ENCODE measurements at places on chromosomes 2 and 18. TPM values are rescaled to one million over a fixed set of nuclear protein-coding genes. Genes with fewer than 3 reads are reported as not detected.
A peak's percentile ranks its signal among the peaks of the same experiment; 100 is the strongest.

GRCh38 chr2:99636144-99637034 lies 146.6 kb upstream of the REV1 start:
- no peak for DNase-seq

Gene L3MBTL4
- polyA plus RNA-seq: not detected

DNA sequence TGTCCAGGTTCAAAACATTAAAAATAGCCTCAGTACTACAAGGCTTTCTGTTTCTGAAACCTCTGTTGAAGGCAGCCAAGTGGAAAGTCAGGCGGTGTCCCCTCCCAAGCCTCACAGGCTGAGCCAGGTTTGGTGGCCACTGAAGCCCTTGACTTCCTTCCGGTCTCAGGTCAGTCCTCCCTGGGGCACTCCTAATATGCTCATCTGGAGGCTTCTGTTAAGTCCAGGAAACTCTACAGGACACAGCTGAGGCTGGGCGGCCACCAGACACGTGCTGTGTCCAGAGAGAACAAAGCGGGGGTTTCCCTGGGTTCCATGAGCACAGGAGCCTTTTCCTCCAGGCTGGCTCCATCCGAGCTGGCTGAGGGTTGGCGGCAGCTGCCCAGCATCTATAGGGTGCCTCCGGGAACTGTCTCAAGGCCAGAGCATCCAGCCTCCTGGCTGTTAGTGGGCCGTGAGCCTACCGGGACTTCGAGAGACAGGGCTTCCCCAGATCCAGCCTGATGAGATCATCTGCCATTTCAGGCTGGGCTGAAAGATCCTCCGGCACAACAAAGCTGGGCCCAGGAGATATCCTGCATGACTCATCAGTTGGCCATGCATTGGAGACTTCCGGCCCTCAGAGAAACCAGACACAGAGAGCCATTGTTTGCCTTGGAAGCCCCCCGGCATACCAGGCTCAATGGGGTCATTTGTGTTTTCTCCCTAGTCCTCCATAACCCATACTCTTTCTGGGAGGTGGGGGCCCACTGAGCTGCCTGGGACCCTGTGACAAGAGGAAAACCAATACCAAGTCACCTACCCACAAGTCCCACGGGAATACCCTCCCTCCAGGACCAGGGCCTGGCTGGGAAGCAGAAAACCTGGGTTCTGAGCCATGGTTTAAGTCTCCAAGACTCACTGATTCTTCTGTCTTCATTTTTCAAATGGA lies 71.7 kb downstream of the HS1BP3 start:
- DNase-seq: peak; percentile 85

Gene GPR35
- 0.17 TPM for polyA plus RNA-seq

- DNase-seq: no peak
Measured at GRCh38 chr2:199596549-199596948, 138.8 kb upstream of the SATB2 start.

DNA sequence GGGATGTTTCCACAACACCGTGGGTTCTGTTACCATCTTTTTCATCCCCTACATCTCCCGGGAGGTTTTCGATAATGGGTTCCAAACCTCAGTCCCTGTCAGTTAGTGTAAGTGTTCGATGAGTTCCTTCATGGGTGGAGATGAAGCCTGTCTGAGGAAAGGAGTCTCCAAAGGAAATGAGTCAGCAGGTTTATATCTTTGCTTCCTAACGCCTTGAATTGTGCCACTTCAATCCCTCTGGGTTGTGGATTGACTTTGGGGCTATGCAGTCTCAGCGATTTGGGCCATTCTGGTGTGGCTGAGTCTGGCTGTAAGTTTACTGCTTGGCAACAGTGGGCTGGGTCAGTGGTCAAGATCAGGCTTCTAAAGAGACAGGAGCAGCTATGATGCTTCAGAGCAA lies 1.2 kb downstream of the SERPINB5 start:
- DNase-seq: no peak

- DNase-seq: no peak
Measured at GRCh38 chr18:2994603-2995432, 18.1 kb downstream of the LPIN2 start.

Gene ZNF516
- 11.6 TPM for polyA plus RNA-seq

DNA sequence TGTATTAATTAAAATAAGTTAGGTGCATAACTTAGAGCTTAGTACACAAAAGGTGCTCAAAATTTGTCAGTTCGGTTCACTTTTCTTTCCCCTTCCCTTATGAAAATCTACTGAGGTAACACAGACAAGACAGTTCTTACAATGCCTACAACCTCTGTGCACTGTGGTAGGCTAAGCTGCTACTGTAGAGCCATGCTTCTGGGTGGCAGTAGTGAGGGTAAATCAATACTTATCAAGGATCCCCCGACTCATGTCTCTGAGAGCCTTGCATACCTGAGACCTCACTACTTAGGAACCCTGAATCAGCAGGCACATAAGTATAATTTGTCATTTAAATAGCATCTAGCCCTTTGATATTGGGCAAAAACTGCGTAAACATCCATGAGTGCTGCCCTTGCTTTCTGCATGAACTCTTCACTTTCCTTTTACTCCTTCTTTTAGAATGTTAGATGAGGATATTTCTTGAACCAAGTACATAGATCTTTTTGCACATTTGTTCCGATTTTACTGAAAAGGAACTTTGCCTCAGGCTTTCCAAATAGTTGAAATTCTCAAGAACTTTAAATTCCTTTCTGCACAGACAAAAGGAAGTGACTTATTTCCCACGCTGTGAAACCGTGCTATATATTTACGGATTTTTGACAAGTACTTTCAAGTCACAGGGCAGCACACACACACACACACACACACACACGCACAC lies 234.4 kb downstream of the TRIB2 start:
- peak; percentile 79 for DNase-seq

GRCh38 chr2:8332646-8333045 lies 349.2 kb upstream of the ID2 start:
- DNase-seq: no peak

GRCh38 chr2:138922973-138923563 lies 142.9 kb upstream of the NXPH2 start:
- no peak for DNase-seq

GRCh38 chr18:56869189-56869777 lies 218.1 kb downstream of the WDR7 start:
- DNase-seq: peak; percentile 5

DNA sequence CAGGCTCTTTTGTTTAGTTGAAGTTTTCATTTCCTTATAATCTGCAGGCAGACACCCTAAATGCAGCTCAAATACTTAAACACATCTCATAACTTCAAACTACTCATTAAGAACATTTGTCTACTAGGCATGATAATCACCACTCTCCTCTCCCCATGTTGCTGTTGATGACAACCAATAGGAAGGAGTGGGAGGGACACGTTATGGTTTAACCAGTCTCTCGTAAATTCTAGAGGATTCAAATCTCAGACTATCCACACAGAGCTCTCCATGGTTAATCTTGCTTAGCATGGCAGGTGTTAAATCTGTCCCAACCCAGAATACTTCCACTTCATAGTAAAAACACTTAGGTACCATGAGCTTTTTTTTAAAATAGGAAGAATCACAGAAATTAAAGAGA lies 127.4 kb upstream of the AQP4 start:
- no peak for DNase-seq

- DNase-seq: no peak
Measured at GRCh38 chr2:23625726-23626125, 240.7 kb downstream of the KLHL29 start.

Gene ELOA2
- polyA plus RNA-seq: not detected

- no peak for DNase-seq
Measured at GRCh38 chr2:85547859-85548607, 9.1 kb downstream of the MAT2A start.

DNA sequence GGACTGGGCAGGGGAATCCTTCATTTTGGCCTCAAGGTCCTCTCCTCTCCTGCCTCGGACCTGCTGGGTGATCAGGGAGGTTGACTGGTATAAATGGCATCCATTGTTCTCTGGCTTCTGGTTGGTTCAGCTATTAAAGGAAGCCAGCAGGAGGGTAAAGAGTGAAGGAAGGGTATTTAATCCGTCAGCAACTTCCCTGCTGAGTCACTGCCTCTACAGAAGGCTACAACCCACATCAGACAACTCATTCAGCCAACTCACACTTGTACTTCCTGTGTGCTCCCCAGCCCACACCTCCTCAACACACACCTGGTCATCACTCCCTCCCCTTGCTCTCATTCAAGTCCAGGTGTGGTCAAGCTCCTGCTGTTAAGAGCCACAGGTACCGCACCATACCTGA lies 68.3 kb upstream of the MRPS9 start:
- no peak for DNase-seq

Gene ZNF519
- 3.1 TPM for polyA plus RNA-seq

DNA sequence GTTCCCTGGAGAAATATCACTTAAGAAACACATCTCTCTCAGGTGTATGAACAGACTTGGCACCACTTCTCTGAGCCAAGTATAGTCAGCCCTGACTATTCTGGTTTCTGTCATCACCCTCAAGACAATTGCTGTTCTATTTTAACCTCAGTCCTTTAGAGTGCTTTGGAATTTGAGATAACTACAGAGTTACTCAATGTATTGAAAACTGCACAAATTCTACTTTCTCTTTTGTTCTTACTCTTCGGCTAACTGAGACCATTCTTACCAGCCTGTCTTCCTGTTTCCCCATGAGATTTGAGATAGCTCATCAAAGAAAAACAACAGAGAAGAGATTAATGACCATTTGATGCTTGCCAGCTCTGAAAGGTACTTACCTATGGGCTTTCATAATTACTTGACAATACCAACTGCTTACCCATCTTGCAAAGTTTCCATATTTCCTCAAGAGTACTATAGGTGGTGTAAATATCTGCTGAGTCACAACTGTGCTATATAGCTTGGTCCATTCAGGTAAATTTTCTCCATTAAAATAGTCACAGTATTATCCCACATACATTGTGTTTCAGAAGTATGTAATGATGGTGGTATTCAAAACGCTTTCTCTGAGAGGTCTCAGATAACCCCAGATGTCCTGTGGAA lies 467.5 kb upstream of the CHST9 start:
- no peak for DNase-seq

- no peak for DNase-seq
Measured at GRCh38 chr2:107810734-107811133, 16.0 kb upstream of the RGPD4 start.

Gene CCBE1
- 51.2 TPM for polyA plus RNA-seq

GRCh38 chr2:233210843-233211547 lies 40.5 kb upstream of the ATG16L1 start:
- peak; percentile 42 for DNase-seq

GRCh38 chr2:67771380-67771779 lies 291.4 kb downstream of the C1D start:
- no peak for DNase-seq

DNA sequence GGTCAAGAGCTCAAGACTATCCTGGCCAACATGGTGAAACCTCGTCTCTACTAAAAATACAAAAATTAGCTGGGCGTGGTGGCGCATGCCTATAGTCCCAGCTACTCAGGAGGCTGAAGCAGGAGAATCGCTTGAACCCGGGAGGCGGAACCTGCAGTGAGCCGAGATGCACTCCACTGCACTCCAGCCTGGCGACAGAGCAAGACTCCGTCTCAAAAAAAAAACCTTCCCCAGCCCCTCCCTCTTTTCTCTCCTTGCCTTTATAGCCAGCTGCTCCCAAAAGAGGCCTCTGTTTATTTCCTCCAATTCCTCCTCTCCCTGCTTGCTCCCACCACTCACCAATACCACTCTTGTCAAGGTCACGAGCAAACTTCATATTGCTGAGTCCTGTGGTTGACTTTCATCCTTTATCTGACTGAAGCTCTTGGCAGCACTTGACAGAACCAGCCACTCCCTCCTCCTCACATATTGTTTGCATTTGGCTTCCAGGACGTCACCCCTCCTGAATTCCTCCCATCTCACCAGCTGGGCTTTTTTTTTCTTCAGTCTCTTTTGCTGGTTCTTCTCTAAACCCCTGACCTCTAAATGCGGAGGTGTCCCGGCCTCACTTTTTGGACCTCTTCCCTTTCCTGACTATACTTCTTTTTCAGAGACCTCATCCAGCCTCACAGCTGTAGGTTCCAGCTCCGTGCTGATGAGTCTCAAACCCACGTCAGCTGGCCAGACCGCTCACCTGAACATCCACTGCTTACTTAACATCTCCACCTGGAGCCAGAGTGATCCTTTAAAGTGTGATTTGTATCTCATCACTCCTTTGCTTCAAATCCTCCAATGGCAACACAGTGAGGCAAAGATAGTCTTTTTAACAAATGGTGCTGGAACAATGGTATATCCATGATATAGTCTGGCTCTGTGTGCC lies 84.6 kb upstream of the CAB39 start:
- DNase-seq: peak; percentile 53

Gene PDE1A
- 1.0 TPM for polyA plus RNA-seq

Gene CHN1
- 167 TPM for polyA plus RNA-seq

DNA sequence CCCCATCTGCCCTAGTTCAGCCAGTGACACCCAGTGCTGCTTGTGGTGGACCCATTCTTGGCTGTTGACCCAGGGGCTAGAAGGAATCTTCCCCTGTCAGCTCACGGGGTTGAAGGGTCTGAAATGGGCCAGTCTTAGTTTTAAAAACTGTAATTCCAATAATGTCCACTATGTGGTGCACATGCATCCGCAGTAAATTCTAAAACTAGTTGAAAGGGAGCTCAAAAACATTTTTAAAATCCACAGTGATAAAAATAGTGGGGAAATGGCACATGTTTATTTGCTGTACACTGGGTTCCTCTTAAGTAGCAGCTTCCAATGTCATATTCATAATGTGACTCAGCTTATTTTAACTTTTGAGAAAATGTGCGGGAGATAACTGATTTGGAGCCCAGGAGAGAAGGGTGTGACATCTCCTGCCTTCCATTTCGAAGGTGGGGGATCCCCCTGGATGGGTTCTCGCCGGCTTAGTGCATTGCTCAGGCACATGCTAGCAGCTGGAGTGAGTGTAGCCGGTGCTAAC lies 32.8 kb downstream of the GRHL1 start:
- no peak for DNase-seq

GRCh38 chr2:83071914-83072313 lies 1387.2 kb downstream of the SUCLG1 start:
- DNase-seq: no peak

GRCh38 chr18:2316082-2316750 lies 255.1 kb downstream of the METTL4 start:
- no peak for DNase-seq

Gene HNRNPLL
- polyA plus RNA-seq: 49.7 TPM

Gene PLEK
- not detected for polyA plus RNA-seq

Gene CD8B2
- polyA plus RNA-seq: not detected

- DNase-seq: no peak
Measured at GRCh38 chr2:33322612-33323011, 153.8 kb upstream of the RASGRP3 start.

- no peak for DNase-seq
Measured at GRCh38 chr2:43136876-43137275, 89.5 kb downstream of the ZFP36L2 start.

Measured in BJ (cell line).